T-helper 9 cell (primary cell): ENCODE measurements at places on chromosomes 5 and 9.
A peak's percentile ranks its signal among the peaks of the same experiment; 100 is the strongest.

GRCh38 chr5:118195211-118195610, 793.1 kb downstream of the DTWD2 start:
- DNase-seq, result no peak

DNA sequence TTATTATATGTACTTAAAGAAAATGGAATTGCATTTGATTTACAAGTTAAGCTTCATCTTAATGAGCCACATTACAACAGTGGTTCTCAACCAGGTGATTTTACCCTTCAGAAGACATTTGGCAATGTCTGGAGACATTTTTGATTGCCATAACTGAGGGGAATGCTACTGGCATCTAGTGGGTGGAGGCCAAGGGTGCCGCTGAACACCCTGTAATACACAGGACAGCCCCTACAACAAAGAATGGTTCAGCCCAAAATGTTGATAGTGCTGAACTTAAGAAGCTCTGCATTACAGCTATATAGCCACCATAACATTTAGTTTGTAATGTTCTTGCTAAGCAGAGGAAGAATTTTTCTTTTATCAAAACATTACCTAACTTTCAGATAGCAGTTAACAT, 103.1 kb downstream of the PAM start:
- no peak for DNase-seq

GRCh38 chr5:33300209-33300742, 140.5 kb upstream of the TARS1 start:
- no peak for DNase-seq

- no peak for DNase-seq
These were observed 23.4 kb downstream of the DBH start for GRCh38 chr9:133659516-133659915.

- no peak for DNase-seq
These were observed 104.3 kb downstream of the PLPPR1 start for GRCh38 chr9:101132801-101133200.

DNA sequence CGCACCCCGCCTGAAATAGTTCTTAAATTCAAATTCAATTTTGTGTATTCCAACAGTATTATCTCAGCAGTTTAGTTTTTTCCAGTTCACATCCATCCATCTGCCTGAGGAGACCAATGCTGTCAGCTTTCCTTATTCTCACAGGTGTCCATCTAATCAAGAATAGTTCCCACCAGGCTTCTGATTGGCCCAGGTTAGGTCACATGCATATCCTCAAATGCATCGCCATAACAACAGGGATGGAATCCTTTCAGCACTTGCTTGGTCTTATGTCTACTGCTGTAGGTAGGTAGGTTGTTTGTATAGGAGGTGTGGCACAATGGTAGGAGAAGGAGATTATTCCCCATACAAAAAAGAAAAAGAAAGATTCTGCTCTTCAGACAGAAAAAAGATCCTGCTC, 91.2 kb downstream of the UBE2R2 start:
- no peak for DNase-seq

GRCh38 chr9:89600831-89601230, 4.0 kb upstream of the GADD45G start:
- no peak for DNase-seq

- DNase-seq, result no peak
These were observed 51.4 kb downstream of the ARRDC3 start for GRCh38 chr5:91331705-91332104.

- DNase-seq, result no peak
These were observed 280.2 kb downstream of the SPOCK1 start for GRCh38 chr5:137218896-137219295.

DNA sequence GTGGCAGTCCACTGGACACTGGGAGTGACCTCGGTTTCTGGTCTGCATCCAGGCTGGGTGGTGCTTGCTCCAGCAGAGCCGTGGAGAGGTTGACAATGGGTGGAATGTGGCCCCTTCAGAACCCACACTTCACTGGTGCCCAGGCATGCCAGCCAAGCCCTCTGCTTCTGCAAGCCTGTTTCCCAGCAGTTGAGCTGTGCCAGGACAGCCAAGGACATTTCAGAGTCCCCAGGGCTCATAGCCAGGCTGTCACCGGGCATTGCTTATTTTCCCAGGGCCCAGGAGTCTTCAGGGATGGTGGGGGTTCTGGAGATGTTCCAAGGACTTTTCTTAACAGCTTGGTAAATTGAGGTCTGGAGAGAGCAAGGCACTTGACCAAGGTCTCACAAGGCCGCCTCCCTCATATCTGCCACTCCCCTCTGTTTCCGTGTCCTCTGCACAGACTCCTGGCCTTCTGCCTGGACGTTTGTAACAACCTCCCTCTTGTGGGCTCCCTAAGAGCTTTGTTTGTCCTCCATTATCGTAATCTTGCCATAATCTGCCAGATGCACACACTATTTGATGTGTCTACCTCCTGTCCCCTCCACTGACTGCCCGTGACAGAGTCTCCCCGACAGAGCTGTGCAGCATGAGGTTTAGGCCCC, 3.8 kb upstream of the NDST1 start:
- no peak for DNase-seq

DNA sequence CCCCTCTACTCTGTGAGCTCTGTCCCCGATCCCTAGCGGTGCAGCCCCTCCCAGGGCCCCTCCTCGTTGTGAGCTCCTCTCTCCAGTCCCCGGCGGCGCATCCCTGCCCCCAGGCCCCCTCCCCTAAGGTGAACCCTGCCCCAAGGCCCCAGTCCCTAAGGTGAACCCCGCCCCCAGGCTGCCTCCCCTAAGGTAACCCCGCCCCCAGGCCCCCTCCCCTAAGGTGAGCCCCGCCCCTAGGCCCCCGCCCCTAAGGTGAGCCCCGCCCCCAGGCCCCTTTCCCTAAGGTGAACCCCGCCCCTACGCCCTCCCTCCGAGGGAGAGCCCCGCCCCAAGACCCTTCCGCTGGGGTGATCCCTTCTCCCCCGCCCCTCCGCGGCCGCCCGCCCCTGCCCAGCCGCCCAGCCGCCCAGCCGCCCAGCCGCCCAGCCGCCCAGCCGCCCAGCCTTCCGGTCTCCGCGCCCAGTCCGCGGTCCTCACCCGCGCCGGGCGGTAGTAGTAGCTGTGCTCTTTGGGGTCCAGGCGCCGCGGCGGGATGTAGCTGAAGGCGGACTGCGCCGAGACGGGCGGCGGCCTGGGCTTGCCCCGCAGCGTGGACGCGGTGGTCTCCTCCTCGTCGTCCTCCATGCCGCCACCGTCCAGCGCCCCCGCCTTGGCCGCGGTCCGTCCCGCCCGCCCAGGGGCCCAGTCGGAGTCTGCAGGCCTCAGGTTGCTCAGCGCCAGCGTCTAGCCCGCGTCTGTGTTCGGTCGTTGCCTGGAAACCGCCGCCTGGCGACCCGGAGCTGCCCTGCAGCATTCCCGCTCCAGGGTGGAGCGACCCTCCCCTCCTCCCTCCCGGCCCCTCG, at the start of gene CFAP90:
CFAP90 (minus strand) TSS at position 739 of the 845 bp plus-strand sequence; CDS start at position 627, 112 bp downstream.
- peak; percentile 47 for DNase-seq

- DNase-seq, result no peak
These were observed 152.4 kb downstream of the MPDZ start for GRCh38 chr9:13127131-13127530.

DNA sequence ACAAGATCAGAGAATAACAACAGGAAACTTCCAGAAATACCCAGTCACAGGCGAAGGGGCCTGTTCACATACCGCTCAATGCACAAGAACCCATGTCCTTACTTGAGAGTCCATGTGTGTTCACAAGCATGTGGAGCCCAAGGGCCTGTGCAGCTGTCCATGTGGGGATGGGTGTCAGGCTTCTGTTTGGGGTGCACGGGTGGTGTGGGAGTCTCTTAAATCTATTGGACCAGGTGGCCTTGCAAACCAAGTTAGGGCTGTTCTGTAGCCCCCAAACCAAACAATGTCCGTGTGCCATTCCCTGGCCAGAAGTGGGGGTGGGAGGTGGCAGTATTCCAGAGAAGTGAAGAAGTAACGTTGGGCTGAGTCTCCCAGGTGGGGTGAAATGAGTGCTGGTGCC, 222.3 kb downstream of the PBX3 start:
- DNase-seq, result no peak

DNA sequence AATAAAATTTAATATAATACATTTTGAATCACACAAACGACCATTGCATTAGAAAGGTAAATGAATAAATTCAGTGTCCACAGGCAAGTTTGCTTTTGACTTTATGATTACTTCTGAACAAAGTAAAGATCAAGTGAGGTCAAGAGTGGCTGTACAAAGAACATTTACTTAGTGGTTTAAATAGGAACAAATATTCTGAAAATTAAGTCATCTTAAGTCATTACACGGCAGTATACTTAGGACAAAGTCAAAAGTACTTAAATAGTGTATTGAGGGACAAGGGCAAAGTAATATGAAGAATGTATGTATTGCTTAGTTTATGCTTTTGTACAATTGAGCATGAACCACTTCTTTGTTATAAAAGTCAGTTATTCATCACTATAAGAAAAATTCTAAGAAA, 1511.2 kb upstream of the CDH9 start:
- no peak for DNase-seq

DNA sequence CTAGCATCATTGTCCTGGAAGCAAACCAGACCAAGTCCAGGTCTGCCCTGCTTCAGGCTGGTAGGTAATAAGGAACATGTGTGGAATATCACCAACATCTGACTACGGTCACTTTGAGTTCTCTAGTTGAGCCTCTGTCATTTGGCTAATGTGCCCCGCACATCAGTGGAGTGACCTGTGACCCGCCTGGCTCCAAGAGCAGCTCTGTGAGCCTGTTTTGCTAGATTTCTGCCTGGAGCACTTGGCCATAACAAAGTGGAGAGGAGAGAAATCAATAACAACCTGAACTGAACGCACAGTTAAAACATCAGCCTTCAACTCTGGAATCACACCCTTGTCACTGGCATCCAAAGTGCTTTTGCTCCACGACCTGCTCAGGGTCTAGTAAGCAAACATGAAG, 115.7 kb downstream of the PPP2R2B start:
- no peak for DNase-seq

- no peak for DNase-seq
These were observed 1164.5 kb downstream of the CDH12 start for GRCh38 chr5:21688655-21689054.

- no peak for DNase-seq
These were observed 114.6 kb upstream of the SAP30L start for GRCh38 chr5:154331232-154331631.

- no peak for DNase-seq
These were observed 20.3 kb downstream of the ENHO start for GRCh38 chr9:34502471-34502870.

DNA sequence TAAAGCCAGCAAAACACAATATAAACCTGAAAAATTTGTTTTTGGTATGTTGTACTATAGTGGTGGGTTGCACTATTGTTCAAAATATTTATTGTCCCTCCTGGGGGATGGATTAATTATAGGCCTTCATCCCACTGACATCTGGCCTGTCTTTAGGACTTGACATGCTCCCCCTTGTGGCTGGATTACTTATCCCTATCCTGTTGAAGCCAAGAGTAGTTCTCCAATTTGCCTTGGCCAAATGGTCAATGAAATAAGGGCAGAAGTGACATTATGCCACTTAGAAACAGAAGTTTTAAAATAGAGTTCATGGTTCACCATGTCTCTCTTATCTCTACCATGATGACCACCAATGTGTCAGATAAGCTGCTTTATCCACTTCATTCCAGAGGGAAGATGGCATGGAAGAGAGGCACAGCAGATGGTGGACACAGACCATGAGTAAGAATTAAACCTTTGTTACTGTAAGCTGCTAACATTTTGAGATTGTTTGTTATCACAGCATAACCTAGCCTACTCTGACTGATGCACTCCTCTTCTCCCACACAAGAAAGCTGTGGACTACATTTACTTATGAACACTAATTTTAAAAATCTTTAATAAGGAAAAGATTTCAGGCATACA, 29.2 kb upstream of the ARHGEF28 start:
- no peak for DNase-seq

GRCh38 chr9:130670644-130671043, 6.2 kb downstream of the PRDM12 start:
- no peak for DNase-seq

GRCh38 chr5:52825826-52826225, 38.1 kb downstream of the ITGA1 start:
- no peak for DNase-seq

DNA sequence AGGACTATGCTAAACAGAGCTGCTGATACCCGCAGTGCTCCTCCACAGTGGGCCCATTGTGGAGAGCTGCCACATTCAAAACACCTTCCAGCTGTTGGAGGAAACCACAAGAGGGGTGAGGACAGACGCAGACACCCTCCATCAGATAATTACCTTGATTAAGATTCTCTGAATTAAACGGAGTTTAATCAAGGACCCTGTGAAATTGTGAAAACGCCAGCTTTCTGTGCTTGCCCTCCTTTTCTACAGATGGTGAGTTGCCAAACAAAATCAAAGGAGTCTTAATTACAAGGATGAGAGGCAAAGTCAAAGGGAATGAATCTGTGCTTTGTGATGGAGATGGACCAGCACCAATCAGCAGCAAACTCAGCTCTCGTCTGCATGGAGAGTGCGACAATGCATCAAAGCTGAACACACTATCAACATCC, 596.1 kb downstream of the ELAVL2 start:
- no peak for DNase-seq

DNA sequence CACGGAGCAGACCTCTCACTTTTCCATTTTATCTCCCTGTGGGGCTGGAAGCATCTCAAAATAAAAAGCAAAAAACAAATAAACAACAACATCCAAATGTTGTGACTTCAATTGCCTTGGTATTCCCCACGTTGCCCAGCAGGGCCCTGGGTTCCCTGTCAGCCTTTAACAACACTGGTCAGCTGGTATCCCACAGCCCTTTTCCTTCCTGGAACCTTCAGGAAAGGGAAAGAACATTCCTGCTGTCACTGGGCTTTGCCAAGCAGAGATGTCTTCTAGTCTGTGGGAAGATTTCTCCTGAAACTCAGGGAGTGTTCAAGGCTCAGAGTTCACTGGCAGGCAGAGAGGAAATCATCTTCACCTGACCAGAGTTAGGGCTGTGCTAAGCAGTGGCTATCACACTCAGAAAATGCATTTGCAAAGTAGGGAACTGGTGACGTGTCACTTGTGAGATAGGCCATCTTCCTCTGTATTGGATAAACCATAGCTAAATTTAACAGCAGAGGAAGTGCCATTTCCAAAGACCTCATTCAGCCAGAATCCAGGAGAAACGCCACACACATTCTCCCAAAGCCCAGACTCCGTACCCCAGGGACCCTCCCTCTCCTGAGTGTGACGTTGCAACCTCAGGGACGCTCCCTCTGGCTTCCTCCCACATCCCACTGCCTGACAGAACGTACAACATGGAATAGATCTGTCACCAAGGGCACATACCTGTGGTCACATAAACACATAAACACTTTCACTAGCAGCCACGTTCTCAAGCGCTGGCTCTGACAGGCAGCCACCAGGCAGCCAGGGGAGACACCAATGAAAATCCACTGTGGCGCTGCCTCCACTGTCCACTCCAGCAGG, 274.0 kb upstream of the DAPK1 start:
- no peak for DNase-seq

GRCh38 chr5:9149988-9150387, 395.9 kb downstream of the SEMA5A start:
- DNase-seq, result no peak

GRCh38 chr9:75147638-75148037, 59.3 kb downstream of the OSTF1 start:
- no peak for DNase-seq

- DNase-seq, result no peak
These were observed 754.7 kb upstream of the CDH6 start for GRCh38 chr5:30438785-30439184.

GRCh38 chr9:128151309-128152132, 2.3 kb downstream of the LCN2 start:
- DNase-seq, result no peak

GRCh38 chr9:130265431-130266235, at the start of gene HMCN2:
TSS of gene HMCN2 (plus strand) at chr9:130265760. CDS start at chr9:130265879, 119 bp downstream.
- DNase-seq, result no peak

- DNase-seq, result no peak
These were observed 200.0 kb downstream of the ATP10B start for GRCh38 chr5:160651692-160652645.
